ENCODE measurements at places on chromosomes 3 and 15.

- peak; percentile 85 for DNase-seq
Measured at GRCh38 chr3:56133423-56133822, 334.8 kb downstream of the ERC2 start.

GRCh38 chr3:170513642-170514041 is 72.2 kb downstream of the SLC7A14 start:
- DNase-seq: no peak

GRCh38 chr3:150274372-150274771 is 133.7 kb upstream of the TSC22D2 start:
- no peak for DNase-seq

GRCh38 chr15:70248116-70249025 is 150.7 kb upstream of the TLE3 start:
- no peak for DNase-seq

DNA sequence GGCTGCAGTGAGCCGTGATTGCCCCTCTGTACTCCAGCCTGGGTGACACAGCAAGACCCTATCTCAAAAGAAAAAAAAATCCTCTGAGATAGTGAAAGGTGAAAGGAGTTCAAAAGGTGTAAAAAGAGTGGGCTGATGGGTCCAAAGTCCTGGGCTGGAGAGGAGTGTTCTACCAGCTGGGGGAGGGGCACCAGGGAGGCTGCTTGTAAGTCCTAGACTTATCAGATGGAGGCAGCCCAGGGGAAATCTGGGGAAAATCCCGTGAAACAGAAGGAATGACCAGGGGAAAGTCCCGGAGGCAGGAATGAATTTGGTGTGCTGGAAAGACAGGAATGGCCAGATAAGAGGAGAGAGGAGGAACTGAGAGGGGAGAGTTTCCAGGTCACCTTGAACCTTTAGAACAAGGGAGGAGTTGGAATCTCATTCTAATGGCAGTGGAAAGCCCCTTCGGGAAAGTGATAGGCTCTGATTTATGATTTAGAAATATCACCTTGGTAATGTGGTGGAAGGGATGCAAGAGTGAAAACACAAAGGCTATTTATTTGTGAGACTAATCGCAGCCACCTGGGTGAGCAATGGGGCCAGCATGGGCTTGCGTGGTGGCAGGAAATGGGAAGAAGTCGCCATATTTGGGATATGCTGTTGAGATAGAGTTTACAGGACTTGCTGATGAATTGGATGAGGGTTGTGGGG is 23.4 kb upstream of the PPP4R2 start:
- DNase-seq: no peak
